ENCODE measurements at places on chromosomes 1 and 21. TPM values are rescaled to one million over a fixed set of nuclear protein-coding genes. Genes with fewer than 3 reads are reported as not detected.

GRCh38 chr1:28066393-28067154 lies 21.8 kb downstream of the EYA3 start:
- H3K36me3 ChIP-seq = peaks cover 9% of the 10 kb centered on the region
- H3K4me1 ChIP-seq = peaks cover 5% of the 10 kb centered on the region
- DNase-seq = no peak
- H3K27me3 ChIP-seq = no peaks in the 10 kb centered on the region

GRCh38 chr1:207867136-207868109 lies 43.5 kb downstream of the CD34 start:
- peak; percentile 76 for DNase-seq
- H3K4me1 ChIP-seq = peaks cover 83% of the 10 kb centered on the region
- no peaks in the 10 kb centered on the region for H3K27me3 ChIP-seq
- peak overlapping the region; percentile 93 for H3K4me3 ChIP-seq
- peak overlapping the region; percentile 94 for H3K27ac ChIP-seq
- no peaks in the 10 kb centered on the region for H3K36me3 ChIP-seq

GRCh38 chr1:58714544-58714943 lies 14.7 kb upstream of the MYSM1 start:
- no peaks in the 10 kb centered on the region for H3K27me3 ChIP-seq
- H3K4me3 ChIP-seq = no peak overlapping the region
- no peaks in the 10 kb centered on the region for H3K36me3 ChIP-seq
- DNase-seq = no peak
- peaks cover 12% of the 10 kb centered on the region for H3K4me1 ChIP-seq

GRCh38 chr1:233315718-233316301 lies 11.7 kb upstream of the MAP3K21 start:
- no peaks in the 10 kb centered on the region for H3K27me3 ChIP-seq
- H3K27ac ChIP-seq = no peak overlapping the region
- no peaks in the 10 kb centered on the region for H3K36me3 ChIP-seq

- no peak for DNase-seq
- no peak overlapping the region for H3K27ac ChIP-seq
Observed at GRCh38 chr1:37399205-37399604, 75.2 kb upstream of the ZC3H12A start.

The LYPLAL1 gene
- total RNA-seq = 42.7 TPM

The KRTAP23-1 gene
- not detected for total RNA-seq

- no peak overlapping the region for H3K27ac ChIP-seq
- no peaks in the 10 kb centered on the region for H3K27me3 ChIP-seq
- DNase-seq = no peak
- H3K4me1 ChIP-seq = no peaks in the 10 kb centered on the region
- H3K4me3 ChIP-seq = no peak overlapping the region
- H3K36me3 ChIP-seq = no peaks in the 10 kb centered on the region
Observed at GRCh38 chr1:87644033-87644578, 315.4 kb downstream of the LMO4 start.

The KIF26B gene
- total RNA-seq = 1.8 TPM

GRCh38 chr21:42750737-42751530 lies 97.5 kb downstream of the PDE9A start:
- no peak overlapping the region for H3K27ac ChIP-seq
- H3K27me3 ChIP-seq = no peaks in the 10 kb centered on the region
- peaks cover 14% of the 10 kb centered on the region for H3K4me1 ChIP-seq
- no peak overlapping the region for H3K4me3 ChIP-seq
- no peak for DNase-seq

DNA sequence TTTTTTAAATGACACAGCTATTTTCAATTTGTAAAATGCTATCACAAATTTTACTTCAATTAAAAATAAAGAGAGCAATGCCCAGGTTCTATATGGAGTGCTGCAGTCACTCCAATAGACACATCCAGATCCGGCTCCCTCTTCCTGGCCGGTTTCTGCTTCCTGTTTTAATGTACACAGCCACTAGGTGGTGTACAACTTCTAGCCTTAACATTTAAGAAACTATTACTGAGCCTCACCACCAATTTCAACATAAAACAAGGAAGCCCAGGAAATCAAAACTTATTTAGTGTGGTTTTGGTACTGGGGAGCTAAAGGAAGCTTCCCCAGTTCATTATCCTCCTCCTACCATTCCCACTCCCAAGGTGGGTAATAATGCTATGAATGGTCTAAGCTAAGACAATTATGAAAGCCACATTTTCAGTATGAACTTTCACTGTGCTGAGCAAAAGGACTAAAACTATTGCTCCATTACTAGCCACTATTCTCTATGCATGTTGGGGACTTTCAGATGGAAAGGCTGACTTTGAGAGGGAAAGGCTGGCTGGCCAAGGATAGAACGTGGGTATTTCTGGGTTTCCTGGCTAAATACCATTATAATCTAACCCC lies 25.5 kb upstream of the MTMR11 start:
- no peak overlapping the region for H3K4me3 ChIP-seq
- peaks cover 41% of the 10 kb centered on the region for H3K36me3 ChIP-seq
- no peak for DNase-seq

The SPATA21 gene
- not detected for total RNA-seq

The TBX15 gene
- total RNA-seq = 0.30 TPM

- H3K4me3 ChIP-seq = no peak overlapping the region
- H3K27ac ChIP-seq = peak overlapping the region; percentile 70
- H3K27me3 ChIP-seq = no peaks in the 10 kb centered on the region
- DNase-seq = peak; percentile 55
- peaks cover 55% of the 10 kb centered on the region for H3K4me1 ChIP-seq
Observed at GRCh38 chr21:38993561-38993960, 187.8 kb downstream of the ETS2 start.

The IL22RA1 gene
- 0.40 TPM for total RNA-seq

- no peak overlapping the region for H3K4me3 ChIP-seq
- no peak overlapping the region for H3K27ac ChIP-seq
- no peaks in the 10 kb centered on the region for H3K27me3 ChIP-seq
Observed at GRCh38 chr1:58791106-58791505, 7.3 kb upstream of the JUN start.

The SAMD11 gene
- 3.3 TPM for total RNA-seq

Data from upper lobe of left lung (tissue), 6 donors.